Bronchus fibroblast of lung (primary cell): ENCODE measurements at places on chromosomes 11 and 22. TPM values are rescaled to one million over a fixed set of nuclear protein-coding genes. Genes with fewer than 3 reads are reported as not detected.

Gene MYBPC3
- total RNA-seq: not detected in 2 replicates

Gene OR4C45
- total RNA-seq: not detected in 2 replicates

Gene RELA
- 43.6 and 44.4 TPM in 2 replicates for total RNA-seq

Gene ANO5
- under 0.01 TPM in 1 of 2 replicates, not detected in the other for total RNA-seq

Gene OR5F1
- total RNA-seq: not detected in 2 replicates

Gene MEI1
- 0.50 and 1.2 TPM in 2 replicates for total RNA-seq

Gene FGF19
- total RNA-seq: not detected in 2 replicates

Gene OR10A2
- total RNA-seq: not detected in 2 replicates

Gene FOLH1
- total RNA-seq: not detected in 2 replicates

Gene NRGN
- total RNA-seq: 6.6 and 7.1 TPM in 2 replicates

Gene KRTAP5-1
- not detected in 2 replicates for total RNA-seq

Gene C22orf23
- 0.45 and 0.84 TPM in 2 replicates for total RNA-seq
